ENCODE measurements at places on chromosomes 5 and 9. TPM values are rescaled to one million over a fixed set of nuclear protein-coding genes. Genes with fewer than 3 reads are reported as not detected.

GRCh38 chr5:168646335-168646734 is 67.2 kb upstream of the PANK3 start:
- no peaks in the 10 kb centered on the region for H3K27me3 ChIP-seq
- peaks cover 3% of the 10 kb centered on the region for H3K36me3 ChIP-seq
- H3K4me3 ChIP-seq, result no peak overlapping the region
- no peak for DNase-seq
- H3K27ac ChIP-seq, result no peak overlapping the region

GRCh38 chr9:108073823-108074222 is 584.3 kb upstream of the KLF4 start:
- no peak for DNase-seq
- H3K27ac ChIP-seq, result no peak overlapping the region
- peaks cover 3% of the 10 kb centered on the region for H3K27me3 ChIP-seq
- no peaks in the 10 kb centered on the region for H3K4me1 ChIP-seq

- H3K27me3 ChIP-seq, result no peaks in the 10 kb centered on the region
- H3K36me3 ChIP-seq, result no peaks in the 10 kb centered on the region
These were observed 195.7 kb downstream of the ZNF608 start for GRCh38 chr5:124550731-124551130.

DNA sequence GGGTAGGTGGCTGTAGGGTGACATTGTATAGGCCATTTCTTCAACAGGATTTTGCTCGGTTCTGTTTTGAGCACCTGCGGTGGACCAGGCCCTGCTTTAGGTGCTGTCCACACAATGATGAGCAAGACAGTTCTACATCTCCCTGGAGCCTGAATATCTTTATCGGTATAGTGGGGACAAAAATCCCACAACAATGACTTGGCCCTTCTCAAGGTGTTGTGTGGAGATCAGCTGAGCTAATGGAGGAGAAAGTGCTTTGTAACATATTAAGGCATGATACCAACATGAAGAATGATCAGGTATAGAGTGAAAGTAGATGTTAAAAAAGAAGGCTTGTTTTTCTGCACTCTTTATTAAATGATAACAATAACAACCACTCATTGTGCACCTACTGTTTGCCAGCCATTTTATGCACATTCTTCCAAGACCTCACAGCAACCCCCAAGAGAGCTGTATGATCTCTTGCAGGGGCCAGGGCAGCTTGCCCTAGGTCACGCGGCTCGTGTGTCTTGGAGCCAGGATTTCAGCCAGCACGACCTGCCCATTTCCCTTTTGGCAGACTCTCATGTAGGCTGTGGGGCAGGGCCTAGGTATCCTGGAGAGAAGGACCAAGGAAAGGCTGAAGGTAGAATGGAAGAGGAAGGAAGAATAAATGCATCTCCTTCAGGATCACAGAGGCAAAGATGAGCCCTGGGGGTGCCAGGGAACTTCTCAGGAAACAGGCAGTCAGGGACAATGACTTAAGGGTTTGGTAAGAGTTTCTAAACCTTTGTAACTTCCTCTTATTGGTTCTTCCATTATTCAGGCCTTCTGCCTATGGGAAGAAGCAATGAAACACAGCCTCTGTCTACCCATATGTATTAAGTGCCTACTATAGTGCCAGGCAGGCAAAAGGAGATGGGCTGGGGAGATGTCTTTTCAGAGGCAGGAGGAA is 50.0 kb upstream of the PPARGC1B start:
- H3K27me3 ChIP-seq, result peaks cover 21% of the 10 kb centered on the region
- no peak overlapping the region for H3K4me3 ChIP-seq
- DNase-seq, result no peak
- H3K4me1 ChIP-seq, result no peaks in the 10 kb centered on the region

GRCh38 chr5:7910738-7911428 is 41.9 kb downstream of the MTRR start:
- no peaks in the 10 kb centered on the region for H3K4me1 ChIP-seq
- no peak overlapping the region for H3K4me3 ChIP-seq
- no peaks in the 10 kb centered on the region for H3K27me3 ChIP-seq

DNA sequence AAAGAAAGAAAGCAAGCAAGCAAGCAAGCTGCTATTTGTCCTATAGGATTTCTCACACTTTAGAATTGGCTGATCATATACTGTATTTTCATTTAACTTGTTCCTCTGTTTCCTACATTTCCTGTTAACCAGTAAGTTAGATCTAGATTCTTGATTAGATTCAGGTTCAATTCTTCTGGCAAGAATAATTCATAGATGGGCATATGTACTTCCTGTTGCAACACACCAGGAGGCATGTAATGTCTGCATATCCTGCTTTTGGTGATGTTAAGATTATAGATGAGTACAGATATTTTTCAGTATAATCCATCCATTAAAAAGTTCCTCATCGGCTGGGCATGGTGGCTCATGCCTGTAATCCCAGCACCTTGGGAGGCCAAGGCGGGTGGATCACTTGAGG is 10.8 kb upstream of the KIF27 start:
- H3K4me1 ChIP-seq, result peaks cover 4% of the 10 kb centered on the region
- no peak for DNase-seq
- H3K27ac ChIP-seq, result no peak overlapping the region
- H3K4me3 ChIP-seq, result no peak overlapping the region
- H3K27me3 ChIP-seq, result no peaks in the 10 kb centered on the region
- H3K36me3 ChIP-seq, result no peaks in the 10 kb centered on the region

GRCh38 chr5:91106842-91107511 is 276.1 kb downstream of the ARRDC3 start:
- H3K27ac ChIP-seq, result peak overlapping the region; percentile 73
- DNase-seq, result no peak
- no peak overlapping the region for H3K4me3 ChIP-seq
- H3K4me1 ChIP-seq, result peaks cover 30% of the 10 kb centered on the region
- no peaks in the 10 kb centered on the region for H3K27me3 ChIP-seq

DNA sequence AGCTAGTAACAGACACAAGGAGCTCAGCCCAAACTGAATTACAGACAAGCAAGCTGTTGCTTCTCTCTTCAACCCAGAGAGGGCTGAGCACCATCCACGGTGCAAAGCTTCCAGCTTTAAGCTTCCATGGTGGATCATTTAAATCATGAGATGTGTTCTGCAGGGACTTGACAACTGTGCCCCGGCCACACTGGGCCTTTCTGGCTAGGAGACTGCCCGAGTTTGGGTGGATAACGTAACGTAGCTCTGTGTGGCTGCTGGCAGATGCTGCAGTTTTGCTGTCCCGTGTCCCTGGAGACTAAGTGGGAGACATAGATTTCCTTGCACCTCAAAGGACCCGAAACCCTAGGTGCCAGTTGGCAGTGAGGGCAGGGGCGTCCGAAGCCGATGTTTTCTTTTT is 234.0 kb downstream of the IRX2 start:
- no peaks in the 10 kb centered on the region for H3K27me3 ChIP-seq
- H3K27ac ChIP-seq, result no peak overlapping the region
- H3K4me3 ChIP-seq, result no peak overlapping the region
- peaks cover 53% of the 10 kb centered on the region for H3K4me1 ChIP-seq
- H3K36me3 ChIP-seq, result no peaks in the 10 kb centered on the region
- no peak for DNase-seq

GRCh38 chr5:32443145-32443540 is 1.4 kb downstream of the ZFR start:
- H3K27ac ChIP-seq, result peak overlapping the region; percentile 97
- H3K4me1 ChIP-seq, result peaks cover 35% of the 10 kb centered on the region
- H3K36me3 ChIP-seq, result peaks cover 4% of the 10 kb centered on the region
- no peak for DNase-seq

DNA sequence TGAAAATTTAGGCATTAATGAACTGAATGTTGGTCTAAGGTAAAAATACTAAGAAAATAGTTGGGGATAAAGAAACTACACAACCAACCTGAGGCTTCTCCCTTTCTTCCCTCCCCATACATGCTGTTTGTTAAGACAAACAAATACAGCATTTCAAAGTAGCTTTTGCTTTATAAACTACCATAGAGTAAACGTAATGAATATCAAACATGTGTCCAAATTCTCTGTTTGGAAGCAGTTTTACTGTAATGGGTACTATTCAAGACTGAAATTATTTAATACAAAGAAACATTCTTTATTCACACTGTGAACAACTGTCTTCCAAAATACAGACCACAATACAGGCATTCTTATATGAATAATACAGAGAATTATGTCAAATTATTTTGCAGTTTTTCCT is 52.0 kb downstream of the SLC44A1 start:
- DNase-seq, result no peak
- no peaks in the 10 kb centered on the region for H3K36me3 ChIP-seq
- H3K4me3 ChIP-seq, result no peak overlapping the region
- peaks cover 28% of the 10 kb centered on the region for H3K4me1 ChIP-seq
- no peaks in the 10 kb centered on the region for H3K27me3 ChIP-seq

- no peak overlapping the region for H3K27ac ChIP-seq
- H3K4me1 ChIP-seq, result no peaks in the 10 kb centered on the region
- DNase-seq, result no peak
- H3K36me3 ChIP-seq, result peaks cover 6% of the 10 kb centered on the region
- H3K4me3 ChIP-seq, result no peak overlapping the region
These were observed 5.4 kb downstream of the GDA start for GRCh38 chr9:72154468-72155285.

GRCh38 chr9:121692606-121693387 is 41.4 kb downstream of the DAB2IP start:
- peaks cover 2% of the 10 kb centered on the region for H3K27me3 ChIP-seq
- no peaks in the 10 kb centered on the region for H3K36me3 ChIP-seq
- H3K27ac ChIP-seq, result peak overlapping the region; percentile 15
- H3K4me3 ChIP-seq, result no peak overlapping the region

GRCh38 chr5:55303238-55303690 is 4.2 kb downstream of the DHX29 start:
- no peak for DNase-seq
- peaks cover 18% of the 10 kb centered on the region for H3K36me3 ChIP-seq
- no peaks in the 10 kb centered on the region for H3K27me3 ChIP-seq

GRCh38 chr5:63097286-63097685 is 518.7 kb downstream of the LRRC70 start:
- DNase-seq, result no peak
- no peaks in the 10 kb centered on the region for H3K36me3 ChIP-seq
- H3K27ac ChIP-seq, result peak overlapping the region; percentile 24
- H3K27me3 ChIP-seq, result no peaks in the 10 kb centered on the region
- no peak overlapping the region for H3K4me3 ChIP-seq

GRCh38 chr9:88013035-88013434 is 38.7 kb upstream of the CDK20 start:
- H3K4me1 ChIP-seq, result no peaks in the 10 kb centered on the region
- no peaks in the 10 kb centered on the region for H3K36me3 ChIP-seq
- H3K27ac ChIP-seq, result no peak overlapping the region
- no peak overlapping the region for H3K4me3 ChIP-seq
- H3K27me3 ChIP-seq, result no peaks in the 10 kb centered on the region
- DNase-seq, result no peak

GRCh38 chr5:35622974-35623373 is 5.3 kb downstream of the SPEF2 start:
- H3K4me3 ChIP-seq, result no peak overlapping the region
- H3K4me1 ChIP-seq, result peaks cover 10% of the 10 kb centered on the region
- no peaks in the 10 kb centered on the region for H3K36me3 ChIP-seq
- H3K27ac ChIP-seq, result no peak overlapping the region
- no peaks in the 10 kb centered on the region for H3K27me3 ChIP-seq

- no peaks in the 10 kb centered on the region for H3K27me3 ChIP-seq
- H3K27ac ChIP-seq, result peak overlapping the region; percentile 51
- H3K4me1 ChIP-seq, result peaks cover 28% of the 10 kb centered on the region
- DNase-seq, result no peak
- peaks cover 18% of the 10 kb centered on the region for H3K36me3 ChIP-seq
These were observed 146.5 kb downstream of the FANCC start for GRCh38 chr9:95171001-95171400.

DNA sequence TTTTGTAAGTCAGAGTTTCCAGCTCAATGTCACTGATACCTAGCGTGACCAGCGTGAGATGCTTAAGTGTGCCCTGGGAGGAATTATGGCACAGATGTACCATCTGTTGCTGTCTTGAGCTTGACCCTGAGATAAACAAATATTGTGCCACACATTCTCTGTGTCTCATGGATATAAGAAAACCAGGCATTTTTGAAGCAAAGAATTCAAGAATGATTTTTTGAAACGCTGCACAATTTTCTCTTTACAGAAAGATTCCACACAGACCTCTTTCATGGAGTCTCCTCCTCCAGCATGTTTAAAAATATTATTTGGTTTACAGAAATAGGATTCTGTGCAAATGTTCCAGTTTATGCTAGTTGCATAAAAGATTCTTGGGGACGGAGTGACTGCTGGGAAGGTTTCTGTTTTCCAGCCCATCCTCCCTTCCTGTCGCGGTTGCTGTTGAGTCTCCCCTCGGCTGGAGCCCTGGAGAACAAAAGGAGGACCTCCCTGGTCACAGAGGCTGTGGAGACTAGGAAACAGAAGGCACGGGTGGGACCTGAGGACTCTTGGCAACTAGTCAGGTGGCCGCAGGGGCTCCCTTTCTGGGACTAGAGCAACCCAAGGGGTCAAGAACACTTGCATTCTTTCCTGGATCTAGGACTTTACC is 120.8 kb downstream of the RASGRF2 start:
- no peak for DNase-seq
- no peak overlapping the region for H3K27ac ChIP-seq
- H3K36me3 ChIP-seq, result no peaks in the 10 kb centered on the region
- H3K4me1 ChIP-seq, result no peaks in the 10 kb centered on the region
- H3K27me3 ChIP-seq, result no peaks in the 10 kb centered on the region
- no peak overlapping the region for H3K4me3 ChIP-seq

DNA sequence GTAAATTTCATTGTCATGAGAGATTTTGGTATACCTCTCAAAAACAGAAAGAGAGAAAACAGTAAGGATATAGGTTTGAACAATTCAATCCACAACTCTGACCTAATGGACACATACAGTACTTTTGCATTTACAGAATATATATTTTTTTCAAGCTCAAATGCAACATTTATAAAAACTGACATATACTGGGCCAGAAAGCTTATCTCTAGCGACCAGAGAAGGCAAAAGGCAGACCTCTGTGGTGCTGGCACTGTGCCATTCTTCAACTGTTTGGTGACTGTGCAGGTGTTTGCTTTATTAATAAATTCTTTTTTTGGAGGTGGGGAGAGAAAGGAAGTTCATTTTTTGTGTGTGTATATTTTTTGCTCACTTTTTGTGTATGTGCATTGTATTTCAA is 6.0 kb upstream of the PLAC8L1 start:
- H3K27ac ChIP-seq, result no peak overlapping the region
- H3K4me3 ChIP-seq, result no peak overlapping the region
- H3K27me3 ChIP-seq, result no peaks in the 10 kb centered on the region

The TAF1L gene
- not detected for total RNA-seq

The PCDHB8 gene
- 1.8 TPM for total RNA-seq

The ARSI gene
- total RNA-seq, result 0.51 TPM

The PTCD2 gene
- total RNA-seq, result 15.6 TPM

The OLFM1 gene
- total RNA-seq, result 23.3 TPM

The NUTM2G gene
- total RNA-seq, result not detected

The STPG3 gene
- 0.26 TPM for total RNA-seq
